ENCODE measurements at places on chromosomes 12 and 14. TPM values are rescaled to one million over a fixed set of nuclear protein-coding genes. Genes with fewer than 3 reads are reported as not detected.

KRT83 gene
- total RNA-seq: not detected

IRAK3 gene
- total RNA-seq: 4.9 TPM

KRT79 gene
- total RNA-seq: not detected

PLCZ1 gene
- not detected for total RNA-seq

TAS2R9 gene
- total RNA-seq: not detected

HOXC10 gene
- total RNA-seq: not detected

CKAP4 gene
- 353 TPM for total RNA-seq

UNC119B gene
- 23.9 TPM for total RNA-seq

TTC7B gene
- 32.4 TPM for total RNA-seq

CYP27B1 gene
- 1.4 TPM for total RNA-seq

DNAJC22 gene
- 12.7 TPM for total RNA-seq

CCDC197 gene
- total RNA-seq: not detected

HSPA2 gene
- total RNA-seq: 19.7 TPM

LRP1-AS gene
- total RNA-seq: not detected

PTCSC3 gene
- not detected for total RNA-seq

All from myometrial cell (primary cell).